Cardiac septum (tissue), 1 donor: ENCODE measurements at places on chromosomes 11 and 22. TPM values are rescaled to one million over a fixed set of nuclear protein-coding genes. Genes with fewer than 3 reads are reported as not detected.

The PRG3 gene
- total RNA-seq: not detected

DNA sequence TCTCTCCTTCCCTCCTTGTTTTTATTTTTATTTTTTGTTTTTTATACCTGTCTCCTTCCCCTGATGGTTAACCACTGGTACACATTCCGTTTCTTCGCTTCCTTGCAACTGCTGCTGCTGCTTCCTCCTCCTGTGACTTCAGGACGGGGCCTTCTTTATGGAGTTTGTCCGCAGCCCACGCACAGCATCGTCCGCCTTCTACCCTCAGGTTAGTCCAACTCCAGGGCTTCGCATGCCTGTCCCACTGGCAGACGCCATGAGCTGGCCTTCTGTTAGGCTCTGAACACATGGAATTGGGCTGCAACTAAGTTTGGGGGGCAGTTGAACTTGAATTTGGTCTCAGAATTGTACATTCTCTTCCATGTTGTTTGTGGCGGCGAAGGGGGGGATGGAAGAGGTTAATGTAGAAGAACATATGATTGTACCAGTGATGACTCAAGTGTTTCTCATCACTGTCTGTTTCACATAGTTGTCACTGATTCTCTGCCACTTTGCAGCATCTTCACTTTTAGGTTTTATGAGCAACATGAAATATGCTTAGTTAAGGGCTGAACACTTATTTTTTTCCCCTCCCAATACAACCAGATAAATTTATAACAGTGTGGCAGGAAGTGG, 83.0 kb upstream of the YWHAH start:
- DNase-seq: no peak

The SHANK2 gene
- 0.11 TPM for total RNA-seq

GRCh38 chr11:94519478-94520084, 7.3 kb downstream of the C11orf97 start:
- DNase-seq: no peak

GRCh38 chr11:1371836-1372465, 17.8 kb upstream of the BRSK2 start:
- DNase-seq: no peak

The NAALADL1 gene
- total RNA-seq: 3.5 TPM

- DNase-seq: no peak
Measured at GRCh38 chr11:20672575-20672974, 3.2 kb downstream of the NELL1 start.

The GLYAT gene
- total RNA-seq: 0.22 TPM

DNA sequence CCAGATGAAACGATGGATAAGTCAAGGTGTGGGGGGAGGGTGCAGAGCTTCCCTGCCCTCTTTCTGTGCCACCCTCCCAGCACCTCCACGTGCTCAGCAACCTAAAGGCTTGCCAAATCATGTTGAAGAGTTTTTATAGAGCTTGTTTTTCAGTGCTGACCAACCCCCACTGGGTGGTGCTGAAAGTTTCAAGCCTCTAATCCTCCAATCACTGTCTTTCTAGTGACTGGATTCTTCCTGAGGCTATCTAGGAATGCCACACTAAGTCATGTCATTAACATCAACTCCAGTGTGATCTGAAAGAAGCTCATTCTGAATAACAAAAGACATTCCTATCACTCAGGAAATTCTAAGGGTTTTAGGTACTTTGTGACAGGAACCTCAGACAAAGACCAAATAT, 382.6 kb downstream of the DYNC2H1 start:
- no peak for DNase-seq

The OR2D3 gene
- not detected for total RNA-seq

The CD3G gene
- total RNA-seq: 0.24 TPM

DNA sequence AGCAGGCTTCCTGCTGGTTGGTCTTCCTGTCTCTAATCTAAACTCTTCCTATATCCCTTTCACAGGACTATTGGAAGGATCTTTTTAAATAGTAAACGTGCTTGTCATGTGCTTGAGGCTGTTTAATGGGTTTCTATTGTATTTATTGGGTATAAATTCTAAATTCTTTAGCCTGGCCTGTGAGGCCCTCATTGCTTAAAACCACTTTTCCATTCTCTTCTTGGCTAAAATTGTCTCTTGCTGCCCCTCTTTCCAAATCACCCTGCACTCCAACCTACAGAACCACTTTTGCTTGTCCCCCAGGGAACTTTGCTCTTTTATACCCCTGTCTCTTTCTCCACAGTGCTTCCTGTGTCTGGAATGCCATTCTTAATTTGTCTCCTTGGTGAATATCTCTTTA, 46.4 kb upstream of the MUC15 start:
- DNase-seq: no peak

DNA sequence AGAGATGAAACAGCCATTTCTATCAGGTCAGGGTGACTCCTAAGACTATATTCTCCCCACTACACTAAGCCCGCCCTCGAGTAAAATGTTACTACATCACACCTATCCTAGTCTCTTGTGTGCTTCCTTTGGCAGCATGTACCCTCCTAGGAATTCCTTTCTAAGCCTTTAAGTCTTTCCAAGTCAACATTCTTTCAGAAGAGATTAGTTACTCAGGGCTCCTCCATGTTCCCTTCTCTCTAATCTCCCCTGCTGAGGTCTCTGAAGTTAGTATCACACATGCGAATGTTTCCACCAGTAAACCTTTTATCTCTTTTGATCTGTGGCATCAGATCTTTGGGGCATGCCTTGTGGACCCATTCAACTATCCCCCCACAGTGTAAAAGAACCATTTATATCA, 873.7 kb upstream of the FAT3 start:
- DNase-seq: no peak

The WNT11 gene
- total RNA-seq: 9.2 TPM

The PDHX gene
- total RNA-seq: 118 TPM

GRCh38 chr11:34758262-34758661, 137.4 kb downstream of the EHF start:
- DNase-seq: no peak

- DNase-seq: no peak
Measured at GRCh38 chr11:61776561-61777075, 15.8 kb downstream of the TMEM258 start.

The TSPAN18 gene
- 153 TPM for total RNA-seq

The TBX10 gene
- not detected for total RNA-seq

DNA sequence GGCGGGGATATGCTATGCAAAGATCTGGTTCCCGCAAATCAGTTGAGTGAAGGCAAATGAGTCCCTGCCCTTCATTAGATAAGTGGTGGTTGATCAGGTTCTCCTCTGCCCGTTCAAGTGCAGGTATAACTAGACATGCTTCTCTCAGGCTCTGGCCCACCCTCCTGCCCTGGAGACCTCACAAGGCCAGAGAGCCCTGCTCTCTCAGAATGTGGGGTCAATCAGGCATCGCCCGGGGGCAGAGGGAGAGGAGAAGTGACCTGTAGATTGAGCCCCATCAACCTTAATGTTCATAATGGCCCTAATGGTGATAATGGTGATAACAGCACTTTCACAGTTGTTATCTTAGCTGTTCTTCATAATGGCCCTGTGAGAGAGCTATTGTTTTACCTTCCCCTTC, 224.3 kb downstream of the DSCAML1 start:
- peak; percentile 58 for DNase-seq

- no peak for DNase-seq
Measured at GRCh38 chr11:131943295-131943694, 572.9 kb downstream of the NTM start.

GRCh38 chr11:95888852-95889251, 35.1 kb downstream of the MTMR2 start:
- no peak for DNase-seq

The OR52N4 gene
- not detected for total RNA-seq

- no peak for DNase-seq
Measured at GRCh38 chr11:995752-996420, 40.6 kb downstream of the MUC6 start.

- DNase-seq: no peak
Measured at GRCh38 chr11:16337421-16338213, 18.7 kb downstream of the SOX6 start.

DNA sequence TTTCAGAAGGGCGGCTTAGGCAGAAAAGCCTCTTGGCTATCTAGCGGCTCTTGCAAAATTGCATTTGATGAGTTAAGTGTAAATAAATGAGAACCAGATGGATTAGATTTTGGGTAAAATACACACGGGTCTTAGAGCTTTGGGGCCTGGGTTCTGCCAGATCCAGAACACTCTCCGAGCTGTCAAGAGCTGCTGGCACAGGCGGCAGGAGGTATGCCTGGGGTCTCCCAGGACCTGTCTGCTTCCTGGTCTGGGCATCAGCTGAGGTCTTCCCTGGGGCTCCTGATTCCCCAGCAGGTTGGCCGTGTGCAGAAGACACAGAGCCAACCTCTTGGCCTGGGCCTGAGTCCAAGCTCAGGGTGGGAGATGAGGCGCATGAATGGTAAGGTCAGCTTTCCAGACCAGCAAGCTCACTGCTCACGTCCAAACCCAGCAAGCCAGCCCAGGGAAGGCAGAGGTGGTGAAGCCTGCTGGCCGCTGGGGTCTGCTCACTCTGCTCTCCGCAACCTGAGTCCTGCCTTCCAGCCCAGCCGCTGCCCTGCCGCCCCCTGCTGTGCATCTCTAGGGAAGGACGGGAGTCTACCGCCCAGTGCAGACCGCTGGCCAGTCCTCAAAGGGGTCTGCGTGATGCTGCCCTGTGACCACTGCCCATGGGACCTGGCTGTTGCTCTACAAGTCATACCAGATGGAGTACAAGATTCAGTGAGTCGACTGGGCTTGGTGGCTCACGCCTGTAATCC, 44.9 kb downstream of the SCUBE1 start:
- no peak for DNase-seq

- no peak for DNase-seq
Measured at GRCh38 chr22:19844377-19845053, 10.2 kb downstream of the GNB1L start.

- DNase-seq: no peak
Measured at GRCh38 chr11:6818967-6819366, 19.5 kb upstream of the OR6A2 start.

DNA sequence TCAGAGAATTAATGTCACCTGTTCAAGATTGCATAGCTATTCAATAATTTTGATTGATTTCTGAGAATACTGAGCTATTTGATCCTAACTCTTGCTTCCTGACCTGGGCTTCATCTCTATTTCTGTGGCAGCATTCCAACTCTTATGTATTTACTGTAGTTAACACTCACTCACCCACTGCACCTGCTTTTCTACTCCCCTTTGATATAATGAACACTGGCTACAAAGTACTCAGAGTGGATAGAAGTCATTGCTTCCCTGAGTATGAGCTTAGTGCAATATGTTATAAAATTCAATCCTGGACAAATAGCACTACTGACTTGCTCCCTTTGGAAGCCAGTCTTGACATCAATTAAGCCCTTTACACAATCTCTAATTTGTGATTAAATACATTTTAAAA, 117.2 kb downstream of the APIP start:
- no peak for DNase-seq

The MMP8 gene
- 0.94 TPM for total RNA-seq

GRCh38 chr11:119975561-119976152, 162.3 kb downstream of the TRIM29 start:
- DNase-seq: no peak

The NAALAD2 gene
- 0.27 TPM for total RNA-seq

DNA sequence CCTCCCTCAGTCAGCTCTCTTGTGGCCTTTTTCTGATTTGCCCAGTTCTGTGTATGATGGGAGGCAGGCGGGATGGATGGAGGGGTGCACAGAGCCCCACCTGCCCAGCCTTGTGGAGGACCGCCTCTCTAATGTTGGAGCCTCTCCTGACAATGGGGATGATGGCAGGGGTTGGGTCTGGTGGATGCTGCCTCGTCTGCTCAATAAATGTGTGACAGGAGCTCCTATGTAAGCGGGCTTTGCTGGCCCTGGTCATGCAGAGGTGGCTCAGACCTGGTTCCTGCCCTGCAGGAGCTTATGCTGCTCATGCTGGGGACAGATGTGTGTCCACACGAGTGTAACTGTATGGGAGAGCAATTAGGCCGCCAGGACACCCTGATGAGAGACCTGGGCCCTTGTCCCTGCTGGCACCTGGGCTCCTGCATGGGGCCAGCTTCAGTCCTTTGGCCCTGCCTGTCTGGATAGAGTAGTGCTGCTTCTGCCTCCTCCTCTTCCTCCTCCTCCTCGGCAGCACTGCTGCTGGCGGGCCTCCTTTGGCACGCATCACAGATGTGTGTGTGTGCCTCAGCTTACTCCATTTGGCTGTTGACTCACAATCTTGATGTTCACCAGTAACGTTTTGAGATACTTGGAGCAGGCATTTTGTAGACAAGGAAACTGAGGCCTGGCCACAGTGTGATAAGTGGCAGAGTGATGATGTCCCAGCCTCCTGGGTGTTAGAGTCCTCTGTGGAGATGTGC, 131.0 kb downstream of the TBC1D22A start:
- DNase-seq: no peak

The HEPN1 gene
- total RNA-seq: not detected

DNA sequence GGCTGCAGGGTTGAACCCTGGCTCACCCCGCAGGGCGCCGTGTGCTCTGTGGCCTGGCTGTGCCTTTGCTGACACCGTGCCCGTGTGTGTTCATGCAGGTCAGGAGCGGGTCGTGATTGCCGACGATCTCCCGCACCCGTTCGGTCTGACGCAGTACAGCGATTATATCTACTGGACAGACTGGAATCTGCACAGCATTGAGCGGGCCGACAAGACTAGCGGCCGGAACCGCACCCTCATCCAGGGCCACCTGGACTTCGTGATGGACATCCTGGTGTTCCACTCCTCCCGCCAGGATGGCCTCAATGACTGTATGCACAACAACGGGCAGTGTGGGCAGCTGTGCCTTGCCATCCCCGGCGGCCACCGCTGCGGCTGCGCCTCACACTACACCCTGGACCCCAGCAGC, 47.0 kb upstream of the PPP6R3 start:
- no peak for DNase-seq

- no peak for DNase-seq
Measured at GRCh38 chr11:59770319-59770718, 15.1 kb downstream of the STX3 start.

The MOV10L1 gene
- 0.46 TPM for total RNA-seq

DNA sequence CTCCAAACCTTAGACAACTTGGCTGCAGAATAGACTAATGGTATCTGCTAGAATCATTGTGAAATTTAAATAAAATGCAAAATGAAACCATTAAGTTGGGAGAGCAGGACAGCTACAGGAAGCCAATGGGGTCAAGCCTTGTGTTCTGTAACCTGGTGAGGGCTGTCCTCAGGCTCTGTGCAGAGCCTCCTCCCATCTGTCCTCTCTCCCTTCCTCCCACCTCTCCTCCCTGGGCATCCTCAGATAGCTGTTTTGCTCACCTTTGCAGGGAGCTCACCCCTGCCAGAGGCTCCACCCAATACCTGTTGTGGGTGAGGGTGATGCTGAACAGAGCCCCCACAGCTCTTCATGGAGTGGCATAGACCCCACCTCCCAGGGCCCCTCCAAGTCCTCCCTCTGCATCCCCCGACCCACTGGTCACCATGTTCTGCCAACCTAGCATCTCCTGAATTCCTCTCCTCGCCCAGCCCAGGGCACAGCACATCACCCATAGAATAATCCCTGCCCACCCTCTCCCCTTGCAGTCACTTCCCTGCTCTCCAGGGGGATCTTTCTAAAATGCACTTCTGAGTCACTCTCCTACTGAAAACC, 100.3 kb downstream of the PDE2A start:
- DNase-seq: peak; percentile 41

GRCh38 chr11:106695506-106695905, 322.8 kb downstream of the GUCY1A2 start:
- no peak for DNase-seq

GRCh38 chr11:36577859-36578258, 10.1 kb downstream of the RAG1 start:
- DNase-seq: no peak
